NCI-H1092 (cell line): ENCODE measurements at places on chromosomes 1 and 21.

- DNase-seq: no peak
Measured at GRCh38 chr1:56660293-56660692, 15.2 kb downstream of the PRKAA2 start.

DNA sequence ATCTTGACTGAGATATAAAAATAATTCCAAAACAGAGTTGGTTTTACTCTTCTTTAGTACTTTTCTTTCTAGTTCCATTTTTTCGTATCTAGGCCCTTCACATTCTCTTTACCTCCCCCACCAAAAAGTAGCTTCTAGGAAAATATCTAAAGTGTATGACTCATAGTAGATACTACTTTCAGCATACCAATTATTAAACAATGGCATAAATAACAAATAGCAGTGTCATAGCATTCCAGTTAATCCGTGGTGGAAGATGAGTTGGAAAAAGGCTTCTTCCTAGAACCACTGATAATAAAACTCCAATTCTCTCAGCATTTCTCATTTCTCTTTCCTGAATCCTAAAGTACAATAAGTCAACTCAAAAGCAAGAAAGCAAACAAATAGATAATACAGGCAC is 859.0 kb upstream of the B3GALT2 start:
- DNase-seq: no peak

DNA sequence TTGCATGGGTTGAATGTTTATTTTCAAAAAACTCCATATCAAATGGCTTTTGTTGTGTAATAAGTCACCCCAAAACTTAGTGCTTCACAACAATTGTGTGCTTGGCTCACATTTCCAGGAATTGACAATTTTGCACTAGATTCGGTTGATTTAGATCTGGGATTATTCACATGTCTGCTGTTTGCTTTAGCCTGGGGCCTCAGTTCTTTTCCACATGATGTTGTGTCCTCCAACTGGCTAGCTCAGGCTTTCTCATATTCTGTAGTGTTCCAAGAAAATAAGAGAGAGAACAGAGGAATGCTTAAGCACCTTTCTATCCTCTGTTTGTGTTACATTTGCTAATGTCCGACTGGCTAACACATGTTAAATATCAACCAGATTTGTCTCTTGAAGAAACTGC is 281.5 kb upstream of the ADGRL4 start:
- no peak for DNase-seq

DNA sequence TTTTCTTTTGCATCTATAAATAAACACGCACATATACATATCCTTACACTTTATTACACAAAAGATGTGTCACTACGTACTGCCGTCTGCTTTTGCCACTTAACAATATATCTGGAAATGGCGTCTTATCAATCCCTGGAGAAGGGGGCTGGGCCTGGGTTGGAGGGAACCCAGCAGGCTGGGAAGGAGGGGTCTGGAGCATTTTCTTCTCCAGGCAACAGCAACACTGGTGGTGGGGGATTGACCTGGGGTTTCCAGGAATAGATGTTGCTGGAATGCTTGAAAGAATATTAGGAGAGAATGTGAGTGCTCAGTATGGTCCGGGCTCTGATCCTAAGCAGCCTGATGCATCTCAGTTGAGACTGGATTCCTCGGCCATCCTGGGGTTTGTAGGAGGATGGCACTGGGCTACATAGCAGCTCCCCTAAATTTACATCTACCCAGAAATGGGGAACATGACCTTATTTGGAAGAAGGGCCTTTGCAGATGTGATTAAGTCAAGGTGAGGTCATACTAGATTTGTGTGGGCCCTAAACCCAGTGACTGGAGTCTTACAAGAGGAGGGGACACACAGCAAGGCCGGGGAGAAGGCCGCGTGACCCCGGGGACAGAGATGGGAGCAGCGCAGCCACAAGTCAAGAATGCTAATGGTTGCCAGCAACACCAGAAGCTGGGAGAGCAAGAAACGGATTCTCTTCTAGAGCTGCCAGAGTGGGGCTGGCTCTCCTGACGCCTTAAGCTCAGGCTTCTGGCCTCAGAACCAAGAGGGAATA is 98.6 kb downstream of the SIK1 start:
- no peak for DNase-seq

DNA sequence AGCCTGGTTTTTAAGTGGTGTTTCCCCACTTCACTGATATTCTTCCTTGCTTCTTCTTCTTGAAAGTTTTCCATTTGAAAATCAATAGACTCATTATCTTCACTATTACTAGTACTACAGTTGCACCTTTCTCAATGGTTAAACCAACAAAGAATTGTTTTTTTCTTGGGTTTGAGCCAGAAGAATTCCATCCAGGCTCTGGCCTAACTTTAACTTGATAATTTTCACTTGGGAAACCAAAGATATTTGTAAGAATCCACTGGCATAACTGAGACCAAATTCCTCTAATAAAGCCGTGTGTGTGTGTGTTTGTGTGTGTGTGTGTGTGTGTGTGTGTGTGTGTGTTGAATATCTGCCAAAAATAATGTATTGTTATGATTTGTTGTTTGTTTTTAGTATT is 103.2 kb downstream of the SGIP1 start:
- DNase-seq: no peak
